Chondrocyte (in vitro differentiated cells): ENCODE measurements at places on chromosomes 4 and X. TPM values are rescaled to one million over a fixed set of nuclear protein-coding genes. Genes with fewer than 3 reads are reported as not detected.

- no peaks in the 10 kb centered on the region for H3K36me3 ChIP-seq
- H3K4me3 ChIP-seq: no peak overlapping the region
- peaks cover 3% of the 10 kb centered on the region for H3K27me3 ChIP-seq
- no peak for DNase-seq
- peaks cover 12% of the 10 kb centered on the region for H3K4me1 ChIP-seq
Measured at GRCh38 chr4:165721815-165722214, 151.2 kb upstream of the TLL1 start.

GRCh38 chr4:83686166-83686565 lies 150.3 kb downstream of the GPAT3 start:
- no peaks in the 10 kb centered on the region for H3K36me3 ChIP-seq
- H3K4me1 ChIP-seq: no peaks in the 10 kb centered on the region
- no peak overlapping the region for H3K27ac ChIP-seq
- peaks cover 6% of the 10 kb centered on the region for H3K27me3 ChIP-seq

DNA sequence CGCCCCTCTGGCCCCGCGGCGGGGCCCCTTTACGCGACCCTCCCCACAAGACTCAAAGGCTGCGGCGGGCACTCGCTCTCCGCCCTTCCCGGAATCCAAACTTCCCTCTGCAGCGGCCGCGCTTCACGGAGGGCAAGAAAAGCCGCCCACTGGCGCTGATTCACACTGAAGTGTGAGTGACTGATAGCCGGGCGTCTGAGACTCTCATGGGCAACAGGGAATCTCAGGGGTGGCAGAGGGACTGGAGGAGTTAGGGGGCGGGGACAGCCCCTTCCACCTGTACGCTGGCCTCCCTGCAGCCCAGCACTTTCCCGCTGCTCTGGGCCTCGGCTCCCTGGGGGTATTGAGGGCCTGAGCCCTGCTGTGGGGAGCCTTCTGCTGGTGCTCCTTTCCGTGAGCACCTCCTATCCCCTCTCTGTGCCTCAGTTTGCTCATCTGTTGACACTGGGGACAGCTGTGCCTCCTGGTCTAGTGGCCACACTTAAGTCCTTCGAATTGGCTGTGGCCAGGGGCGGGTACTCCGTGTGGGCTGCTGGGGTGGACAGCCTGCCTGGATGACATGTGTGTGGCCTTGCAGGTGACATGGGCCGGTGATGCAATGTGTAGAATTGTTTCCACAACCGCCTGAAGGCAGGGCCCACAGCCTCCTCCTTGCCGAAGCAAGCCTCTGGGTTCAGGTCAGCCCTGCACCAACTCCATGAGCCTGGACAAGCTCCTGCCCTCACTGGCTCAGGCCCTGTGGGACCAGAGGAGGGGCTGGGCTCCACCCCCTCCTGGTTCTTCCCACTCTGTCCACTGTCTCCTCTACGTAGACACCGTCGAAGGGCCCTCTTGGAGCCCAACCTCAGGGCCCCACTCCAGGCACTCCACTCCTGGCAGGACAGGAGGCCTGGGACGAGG lies 951 bp downstream of the SH3BP2 start:
- peak overlapping the region; percentile 96 for H3K27ac ChIP-seq
- DNase-seq: peak; percentile 80
- peak overlapping the region; percentile 86 for H3K4me3 ChIP-seq
- peaks cover 53% of the 10 kb centered on the region for H3K4me1 ChIP-seq
- H3K27me3 ChIP-seq: no peaks in the 10 kb centered on the region
- H3K36me3 ChIP-seq: no peaks in the 10 kb centered on the region

- no peaks in the 10 kb centered on the region for H3K4me1 ChIP-seq
- peaks cover 2% of the 10 kb centered on the region for H3K36me3 ChIP-seq
- no peak overlapping the region for H3K27ac ChIP-seq
- no peaks in the 10 kb centered on the region for H3K27me3 ChIP-seq
- no peak for DNase-seq
- no peak overlapping the region for H3K4me3 ChIP-seq
Measured at GRCh38 chrX:153739754-153740486, 15.3 kb downstream of the ABCD1 start.

REPS2 gene
- total RNA-seq: 2.0 to 2.4 TPM (median 2.2 TPM) in 3 replicates

GRCh38 chr4:114082348-114082747 lies 102.9 kb upstream of the ARSJ start:
- H3K4me3 ChIP-seq: no peak overlapping the region
- H3K4me1 ChIP-seq: peaks cover 31% of the 10 kb centered on the region
- no peaks in the 10 kb centered on the region for H3K36me3 ChIP-seq
- no peak overlapping the region for H3K27ac ChIP-seq

ARFIP1 gene
- 25.9 to 30.9 TPM (median 26.8 TPM) in 3 replicates for total RNA-seq

- no peaks in the 10 kb centered on the region for H3K27me3 ChIP-seq
- DNase-seq: no peak
- peak overlapping the region; percentile 69 for H3K27ac ChIP-seq
- peaks cover 10% of the 10 kb centered on the region for H3K4me1 ChIP-seq
Measured at GRCh38 chr4:55980725-55981124, 32.0 kb downstream of the CEP135 start.

TEX13B gene
- total RNA-seq: not detected in 3 replicates

- H3K27me3 ChIP-seq: no peaks in the 10 kb centered on the region
- DNase-seq: no peak
- H3K36me3 ChIP-seq: peaks cover 3% of the 10 kb centered on the region
- no peak overlapping the region for H3K4me3 ChIP-seq
- H3K27ac ChIP-seq: no peak overlapping the region
Measured at GRCh38 chr4:86993909-86994681, 59.3 kb downstream of the AFF1 start.
